ENCODE measurements at places on chromosomes 6 and 20.
A peak's percentile ranks its signal among the peaks of the same experiment; 100 is the strongest.

DNA sequence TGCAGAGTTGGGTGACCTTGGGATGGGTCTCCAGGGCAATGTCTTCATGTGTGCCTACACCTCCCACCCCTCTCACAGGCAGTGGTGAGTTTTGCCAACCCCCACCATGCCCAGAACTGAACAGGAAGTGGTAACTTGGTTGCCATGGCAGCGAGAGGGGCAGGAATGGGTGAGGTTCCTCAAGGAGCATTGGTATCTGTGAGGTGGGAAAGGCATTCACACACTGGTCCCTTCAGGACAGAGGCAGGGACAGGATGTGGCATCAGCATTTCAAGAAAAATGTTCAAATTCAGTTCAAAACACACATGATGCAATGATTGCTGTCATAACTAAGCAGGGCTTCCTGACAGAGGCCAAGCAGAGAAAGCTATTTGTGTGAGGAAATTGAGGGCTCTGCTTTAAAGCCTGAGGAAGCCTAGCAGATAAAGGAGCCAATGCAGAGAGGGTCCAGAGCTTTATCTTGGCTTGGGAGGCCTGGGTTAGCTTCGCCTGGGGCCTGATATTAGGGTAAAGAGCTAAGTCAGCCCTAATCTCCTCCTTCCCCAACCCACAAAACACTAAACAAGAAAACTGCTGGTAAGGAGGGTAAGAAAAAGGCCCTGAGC lies 551 bp downstream of the TREML2 start:
- H3K4me3 ChIP-seq, result no peak overlapping the region
- peak overlapping the region; percentile 68 for H3K27ac ChIP-seq
- H3K4me1 ChIP-seq, result no peaks in the 10 kb centered on the region
- DNase-seq, result peak; percentile 62
- no peaks in the 10 kb centered on the region for H3K27me3 ChIP-seq

- no peaks in the 10 kb centered on the region for H3K36me3 ChIP-seq
- DNase-seq, result no peak
- H3K4me1 ChIP-seq, result no peaks in the 10 kb centered on the region
- H3K27ac ChIP-seq, result no peak overlapping the region
Measured at GRCh38 chr6:71608646-71609045, 277.7 kb upstream of the RIMS1 start.

GRCh38 chr6:100464903-100465700 lies at the start of gene SIM1:
Gene SIM1 (minus strand): TSS chr6:100464921. CDS start chr6:100463468, 1,453 bp downstream.
- H3K36me3 ChIP-seq, result no peaks in the 10 kb centered on the region
- H3K4me3 ChIP-seq, result peak within 1 kb of the TSS; percentile 13
- peaks cover 5% of the 10 kb centered on the region for H3K4me1 ChIP-seq

GRCh38 chr6:146253691-146254090 lies 224.8 kb downstream of the GRM1 start:
- H3K36me3 ChIP-seq, result no peaks in the 10 kb centered on the region
- no peaks in the 10 kb centered on the region for H3K4me1 ChIP-seq
- no peak overlapping the region for H3K4me3 ChIP-seq

GRCh38 chr20:59485576-59486454 lies 118.5 kb upstream of the PHACTR3 start:
- H3K36me3 ChIP-seq, result no peaks in the 10 kb centered on the region
- no peak overlapping the region for H3K4me3 ChIP-seq
- H3K27ac ChIP-seq, result no peak overlapping the region
- H3K4me1 ChIP-seq, result no peaks in the 10 kb centered on the region

- H3K36me3 ChIP-seq, result no peaks in the 10 kb centered on the region
- no peak overlapping the region for H3K4me3 ChIP-seq
- H3K4me1 ChIP-seq, result no peaks in the 10 kb centered on the region
- no peaks in the 10 kb centered on the region for H3K27me3 ChIP-seq
- DNase-seq, result no peak
Measured at GRCh38 chr6:119137194-119138072, 59.0 kb upstream of the FAM184A start.

- no peak overlapping the region for H3K27ac ChIP-seq
- no peaks in the 10 kb centered on the region for H3K27me3 ChIP-seq
- H3K4me1 ChIP-seq, result peaks cover 3% of the 10 kb centered on the region
- no peaks in the 10 kb centered on the region for H3K36me3 ChIP-seq
- no peak overlapping the region for H3K4me3 ChIP-seq
Measured at GRCh38 chr6:13677878-13678254, 33.8 kb downstream of the RANBP9 start.

DNA sequence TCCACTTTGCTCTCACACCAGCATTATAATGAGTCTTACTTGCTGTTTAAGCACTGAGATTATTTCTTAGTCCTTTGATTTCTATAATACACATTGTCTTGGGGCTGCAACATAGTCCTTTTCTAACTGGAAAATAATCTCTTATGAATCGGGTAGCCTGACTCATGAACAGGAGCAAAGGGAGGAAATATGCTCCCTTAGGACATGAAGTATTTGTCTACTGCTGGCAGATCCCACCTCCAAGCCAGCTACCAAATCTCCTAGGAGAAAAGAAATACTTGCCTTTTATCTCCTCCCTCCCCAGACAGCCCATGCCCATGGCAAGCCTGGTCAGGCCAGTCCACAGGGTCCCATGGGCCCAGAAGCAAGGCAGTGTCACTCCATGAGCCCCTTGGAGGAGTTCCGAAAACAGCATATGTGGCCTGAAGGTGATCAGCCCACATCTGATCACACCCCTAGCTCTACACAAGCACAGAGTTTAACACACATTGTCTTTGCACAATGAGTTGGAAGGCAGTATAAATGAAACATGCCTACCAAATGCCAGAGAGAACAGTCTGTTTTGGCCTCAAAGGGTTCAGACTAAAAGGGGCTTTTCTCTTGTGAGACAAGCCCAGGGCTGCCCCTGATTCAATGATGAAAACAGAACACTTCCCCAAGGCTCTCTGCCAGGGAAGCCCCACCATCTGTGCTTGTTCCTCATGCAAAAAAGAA lies 37.1 kb upstream of the SLC4A11 start:
- no peaks in the 10 kb centered on the region for H3K36me3 ChIP-seq
- H3K4me1 ChIP-seq, result no peaks in the 10 kb centered on the region
- H3K27ac ChIP-seq, result no peak overlapping the region
- DNase-seq, result no peak

DNA sequence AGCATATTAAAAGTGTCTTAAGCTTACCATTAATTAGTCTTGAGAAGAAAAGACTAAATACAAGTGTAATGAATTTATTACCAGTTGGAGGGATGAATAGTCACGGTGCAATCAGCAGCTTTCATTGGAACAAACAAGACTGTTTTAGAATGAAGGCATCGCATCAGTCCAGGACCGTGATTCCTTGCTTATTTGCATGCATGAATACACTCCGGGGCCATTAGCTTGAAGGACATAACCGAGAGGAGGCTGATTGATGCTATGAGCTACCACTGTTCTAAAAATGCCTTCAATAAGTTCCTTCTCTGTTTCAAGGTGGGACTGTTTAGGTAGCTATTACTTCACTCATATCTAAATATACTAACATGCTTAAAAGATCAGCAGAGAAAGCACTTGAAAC lies 17.9 kb downstream of the PROKR2 start:
- H3K27ac ChIP-seq, result no peak overlapping the region
- H3K4me1 ChIP-seq, result no peaks in the 10 kb centered on the region
- no peak overlapping the region for H3K4me3 ChIP-seq
- no peaks in the 10 kb centered on the region for H3K36me3 ChIP-seq
- H3K27me3 ChIP-seq, result peaks cover 7% of the 10 kb centered on the region
- no peak for DNase-seq

GRCh38 chr6:55654445-55654844 lies 75.5 kb upstream of the HMGCLL1 start:
- H3K4me1 ChIP-seq, result no peaks in the 10 kb centered on the region
- no peaks in the 10 kb centered on the region for H3K36me3 ChIP-seq

DNA sequence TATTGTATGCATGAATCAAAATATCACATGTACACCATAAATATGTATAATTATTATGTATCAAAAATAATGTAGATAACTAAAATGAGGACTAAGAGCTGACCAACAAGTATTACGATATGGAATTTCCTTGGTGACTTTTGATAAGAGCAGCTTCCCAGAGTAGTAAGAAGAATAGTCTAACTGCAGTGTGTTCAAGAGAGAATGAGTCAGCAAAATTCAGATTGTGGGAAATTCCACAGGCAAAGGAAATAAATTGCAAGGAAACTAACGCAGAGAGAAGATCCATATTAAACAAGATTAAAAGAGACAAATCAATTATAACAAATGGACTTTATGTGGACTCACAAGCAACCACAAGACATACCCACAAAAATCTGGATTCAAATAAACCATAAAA lies 26.4 kb downstream of the FRK start:
- H3K27ac ChIP-seq, result no peak overlapping the region
- no peaks in the 10 kb centered on the region for H3K27me3 ChIP-seq
- no peak for DNase-seq
- H3K4me1 ChIP-seq, result peaks cover 6% of the 10 kb centered on the region

DNA sequence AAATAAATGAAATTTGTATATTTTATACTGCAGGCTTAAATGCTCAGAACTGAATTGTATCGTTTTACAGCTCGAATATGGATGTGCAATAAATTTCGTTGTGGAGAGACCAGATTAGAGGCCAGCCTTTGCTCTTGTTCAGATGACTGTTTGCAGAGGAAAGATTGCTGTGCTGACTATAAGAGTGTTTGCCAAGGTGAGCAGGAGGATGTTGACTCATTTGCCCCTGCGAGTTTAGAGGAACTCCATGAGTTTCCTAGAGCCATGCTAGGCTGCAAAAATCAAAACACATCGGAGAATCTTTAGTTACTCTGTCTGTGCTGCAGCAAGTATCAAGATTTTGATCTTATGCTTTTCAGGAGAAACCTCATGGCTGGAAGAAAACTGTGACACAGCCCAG lies 15.4 kb downstream of the ENPP3 start:
- no peaks in the 10 kb centered on the region for H3K27me3 ChIP-seq
- no peak for DNase-seq
- H3K4me1 ChIP-seq, result peaks cover 7% of the 10 kb centered on the region
- H3K27ac ChIP-seq, result no peak overlapping the region

GRCh38 chr6:74534465-74535211 lies 671.2 kb downstream of the COL12A1 start:
- H3K27me3 ChIP-seq, result no peaks in the 10 kb centered on the region
- H3K4me3 ChIP-seq, result no peak overlapping the region
- DNase-seq, result no peak
- no peaks in the 10 kb centered on the region for H3K36me3 ChIP-seq
- H3K27ac ChIP-seq, result no peak overlapping the region

DNA sequence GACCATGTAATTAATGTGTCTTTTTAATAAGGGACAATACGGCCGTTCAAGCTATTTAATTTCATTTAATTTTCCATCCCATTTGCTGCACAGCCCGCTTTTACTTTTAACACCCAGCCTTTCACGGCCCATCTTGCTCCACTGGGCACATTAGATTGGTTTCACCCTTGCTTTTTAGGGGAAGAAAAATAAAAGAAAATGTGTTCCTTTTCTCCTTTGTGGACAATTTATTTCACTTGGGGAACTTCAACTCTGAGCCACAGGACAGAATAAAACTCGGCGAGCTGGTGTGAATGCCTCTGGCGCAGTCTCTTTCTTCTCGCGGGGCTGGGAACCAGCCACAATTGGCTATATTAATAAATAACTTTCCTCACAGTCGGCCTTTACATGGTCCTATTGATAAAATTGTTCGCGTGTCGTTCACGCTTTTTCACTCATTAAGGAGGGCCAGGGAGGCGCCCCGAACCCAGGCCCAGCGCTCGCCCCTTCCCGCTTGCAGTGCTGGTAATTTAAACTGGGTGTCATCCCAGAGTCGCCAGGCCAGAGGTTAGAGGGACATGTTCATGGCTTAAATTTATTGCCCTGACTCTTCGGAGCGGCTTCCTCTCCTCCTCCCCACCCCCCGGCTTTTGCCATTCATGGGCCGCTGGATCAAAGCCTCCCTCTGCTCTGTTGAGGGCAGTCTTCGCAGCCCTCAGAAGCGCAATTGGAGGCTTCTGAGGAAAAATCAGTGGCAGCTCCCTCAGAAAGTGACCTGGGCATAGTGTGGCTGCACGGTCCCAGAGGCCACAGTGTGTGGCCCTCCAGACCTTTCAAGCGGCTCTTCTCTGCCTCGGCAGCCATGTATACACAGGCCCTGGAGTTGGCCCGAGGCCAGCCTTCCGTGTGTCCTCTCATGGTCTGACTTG lies 2.2 kb upstream of the PRDM13 start:
- DNase-seq, result no peak
- peaks cover 9% of the 10 kb centered on the region for H3K4me1 ChIP-seq
- no peak overlapping the region for H3K4me3 ChIP-seq
- H3K27me3 ChIP-seq, result peaks cover 44% of the 10 kb centered on the region
- H3K36me3 ChIP-seq, result no peaks in the 10 kb centered on the region
- H3K27ac ChIP-seq, result no peak overlapping the region

DNA sequence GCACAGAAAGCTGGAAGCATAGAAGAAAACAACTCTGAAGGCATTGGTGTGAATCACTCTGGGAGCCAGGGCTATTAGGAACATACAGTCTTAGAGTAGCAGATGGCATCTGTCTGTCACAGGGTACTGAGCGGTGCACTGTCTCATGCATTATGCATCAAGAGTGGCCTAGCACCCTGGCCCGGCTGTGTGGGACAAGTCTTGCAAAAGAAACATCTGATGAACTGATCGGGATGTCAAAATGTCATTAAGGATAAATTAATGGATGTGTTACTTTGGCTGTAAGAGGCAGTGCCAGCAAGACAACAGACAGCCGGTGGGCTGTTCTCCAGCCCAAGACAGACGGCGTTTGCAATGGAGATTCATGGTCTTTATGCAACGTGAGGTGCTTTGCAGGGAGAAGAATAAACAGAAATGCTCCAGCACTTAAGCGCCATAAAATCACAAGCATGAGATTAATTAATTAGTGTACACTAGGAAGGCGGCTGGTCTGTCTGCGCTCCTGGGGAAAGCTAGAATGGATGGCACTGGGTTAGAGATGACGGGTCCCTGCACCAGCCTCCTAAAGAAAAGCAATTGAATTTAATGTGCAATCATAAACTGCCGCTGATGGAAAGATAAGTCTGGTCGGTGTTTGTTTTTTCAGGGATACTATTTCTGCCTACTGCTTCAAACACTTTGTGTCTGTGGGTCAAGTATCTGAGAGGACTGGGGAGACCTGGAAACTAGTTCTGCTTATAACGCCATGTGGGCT lies 600.6 kb upstream of the CHD6 start:
- H3K27me3 ChIP-seq, result no peaks in the 10 kb centered on the region
- H3K4me1 ChIP-seq, result peaks cover 2% of the 10 kb centered on the region
- no peak overlapping the region for H3K27ac ChIP-seq

GRCh38 chr6:57102976-57103375 lies 13.0 kb downstream of the ZNF451 start:
- no peak overlapping the region for H3K27ac ChIP-seq
- no peaks in the 10 kb centered on the region for H3K4me1 ChIP-seq
- no peak overlapping the region for H3K4me3 ChIP-seq
- DNase-seq, result no peak
- H3K27me3 ChIP-seq, result no peaks in the 10 kb centered on the region

All from liver (tissue), 10 donors.